Hepatic stellate cell (primary cell): ENCODE measurements at places on chromosomes 2 and 18.

DNA sequence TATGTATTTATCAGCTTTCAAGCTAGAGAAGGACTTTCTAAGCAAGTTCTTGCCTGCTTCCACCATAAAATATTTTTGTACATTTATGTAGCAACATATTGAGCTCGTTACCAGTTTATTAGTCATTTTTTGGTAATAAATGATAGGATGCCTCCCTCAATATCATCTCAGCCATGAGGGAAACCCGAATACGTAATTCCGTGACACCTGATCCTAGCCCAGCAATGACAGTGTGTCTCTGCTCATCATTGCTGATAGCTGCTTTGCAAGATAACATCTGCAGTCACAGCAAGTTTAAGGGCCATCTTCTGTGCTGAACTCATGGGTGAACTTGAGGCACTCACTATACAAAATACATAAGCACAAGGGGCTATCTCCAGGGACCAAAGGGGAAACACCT lies 62.2 kb downstream of the COL6A3 start:
- DNase-seq = no peak

GRCh38 chr18:48777744-48778116 lies 173.0 kb downstream of the SMAD7 start:
- DNase-seq = no peak

DNA sequence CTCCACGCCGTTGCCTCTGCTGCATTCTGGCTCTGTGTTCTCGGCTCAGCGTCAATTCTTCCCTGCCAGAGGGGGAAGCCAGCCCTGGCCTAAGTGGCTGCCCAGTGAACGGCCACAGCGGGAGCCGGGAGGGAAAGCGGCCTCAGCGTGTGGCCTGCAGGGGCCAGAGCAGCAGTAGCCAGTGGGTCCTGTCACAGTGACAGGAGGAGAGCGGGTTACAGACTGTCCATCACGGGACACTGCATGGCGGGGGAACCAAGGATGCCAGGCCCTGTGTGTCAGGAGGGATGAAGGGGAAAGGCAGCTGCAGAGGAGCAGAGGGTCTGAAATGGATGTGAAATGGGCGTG lies 39.7 kb downstream of the PDIA6 start:
- no peak for DNase-seq

- no peak for DNase-seq
Measured at GRCh38 chr2:161170958-161171932, 11.0 kb downstream of the TANK start.

DNA sequence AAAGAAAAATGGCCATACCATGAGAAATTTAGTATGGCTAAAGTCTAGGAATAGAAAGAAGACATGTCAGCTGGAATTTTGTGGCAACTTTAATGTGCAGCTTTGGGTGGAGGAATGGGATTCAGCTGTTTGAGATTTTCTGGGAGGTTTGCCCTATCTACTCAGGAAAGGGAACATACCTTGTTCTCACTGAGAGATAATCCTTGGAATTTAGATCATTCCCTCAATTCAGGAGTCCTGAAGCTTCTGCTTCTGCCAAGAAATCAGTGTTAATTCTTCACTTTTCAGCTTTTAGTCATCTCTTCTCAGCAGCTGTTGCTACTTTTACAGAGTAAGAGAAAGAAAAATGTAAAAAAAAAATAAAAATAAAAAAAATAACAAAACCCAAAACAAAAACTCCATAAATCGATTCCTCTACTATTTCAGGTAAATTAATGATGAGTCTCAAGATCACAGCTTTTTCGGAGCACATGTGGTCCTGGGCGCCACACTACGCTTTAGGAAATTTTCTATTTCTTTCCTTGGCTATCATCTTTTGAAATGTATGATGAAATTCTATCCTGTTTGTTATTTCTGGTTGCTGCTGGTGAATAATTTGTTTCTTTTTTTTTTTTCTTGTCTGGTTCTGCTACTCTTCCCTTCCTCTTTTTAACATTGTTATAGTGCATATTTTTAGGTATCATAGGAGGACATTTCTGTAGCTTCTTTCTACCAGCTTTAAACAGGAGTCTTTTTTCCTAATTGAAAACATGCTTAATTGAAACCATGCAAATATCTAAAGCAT lies 18.9 kb upstream of the BAZ2B start:
- peak; percentile 4 for DNase-seq

DNA sequence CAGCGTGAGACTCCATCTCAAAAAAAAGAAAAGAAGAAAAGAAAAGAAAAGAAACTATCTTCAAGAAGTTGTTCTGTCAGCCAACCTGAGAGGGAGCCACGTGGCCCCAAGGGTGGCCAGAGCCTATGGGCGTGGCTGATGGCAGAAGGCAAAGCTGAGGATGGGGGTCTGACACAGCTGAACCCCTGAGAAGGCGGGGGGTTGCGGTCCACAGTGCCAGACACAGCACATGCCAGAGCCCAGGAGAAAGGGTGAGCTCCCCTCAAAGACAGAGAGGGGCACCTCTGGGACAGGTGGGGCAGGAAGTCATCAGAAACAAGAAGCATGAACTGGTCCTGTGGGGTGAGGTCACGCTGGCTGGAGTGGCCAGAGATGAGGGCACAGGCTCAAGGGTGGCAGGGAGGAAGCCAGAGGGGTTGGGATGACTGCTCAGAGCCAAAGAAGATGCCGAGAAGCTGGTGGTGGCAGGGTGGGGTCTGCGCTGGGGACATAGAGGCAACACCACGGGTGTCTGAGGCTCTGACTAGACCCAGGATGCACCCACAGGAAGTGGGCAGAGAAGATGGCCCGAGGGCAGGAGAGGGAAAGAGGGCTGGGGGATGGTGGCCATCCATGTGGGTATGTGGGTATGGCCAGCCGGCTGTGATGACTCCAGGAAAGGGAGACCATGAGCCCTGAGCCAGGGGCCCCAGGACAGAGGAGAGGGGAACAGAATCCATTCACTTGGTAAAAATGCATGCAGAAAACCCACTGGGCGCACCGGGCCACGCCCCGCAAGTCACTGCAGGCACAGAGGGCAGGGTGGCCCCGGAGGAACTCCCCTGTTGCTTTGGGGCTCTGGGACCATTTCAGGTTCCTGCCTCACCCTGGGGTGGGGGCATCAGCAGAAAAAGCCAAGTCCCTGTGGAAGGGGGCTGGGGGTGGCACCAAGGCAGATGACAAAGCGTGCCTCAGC lies 8.4 kb downstream of the KIF1A start:
- no peak for DNase-seq

GRCh38 chr2:233085037-233085838 lies 25.1 kb downstream of the INPP5D start:
- no peak for DNase-seq

GRCh38 chr2:8442833-8443486 lies 238.9 kb upstream of the ID2 start:
- no peak for DNase-seq
